Right renal pelvis (tissue), 4 donors: ENCODE measurements at places on chromosomes 5 and 9. TPM values are rescaled to one million over a fixed set of nuclear protein-coding genes. Genes with fewer than 3 reads are reported as not detected.

ADAMTS19 gene
- polyA plus RNA-seq: 5.2 TPM

CARD9 gene
- polyA plus RNA-seq: 1.6 TPM

DMRT1 gene
- not detected for polyA plus RNA-seq

FGD3 gene
- 5.5 TPM for polyA plus RNA-seq

TEX48 gene
- not detected for polyA plus RNA-seq

DNAH5 gene
- polyA plus RNA-seq: 2.8 TPM

CXXC5 gene
- polyA plus RNA-seq: 219 TPM

TSLP gene
- polyA plus RNA-seq: 0.17 TPM

CKMT2 gene
- polyA plus RNA-seq: 9.2 TPM

PCDHB5 gene
- 9.9 TPM for polyA plus RNA-seq

FAM81B gene
- 8.5 TPM for polyA plus RNA-seq
